ENCODE measurements at places on chromosomes 3 and 15. TPM values are rescaled to one million over a fixed set of nuclear protein-coding genes. Genes with fewer than 3 reads are reported as not detected.
A peak's percentile ranks its signal among the peaks of the same experiment; 100 is the strongest.

The PODXL2 gene
- 11.9 TPM for total RNA-seq

DNA sequence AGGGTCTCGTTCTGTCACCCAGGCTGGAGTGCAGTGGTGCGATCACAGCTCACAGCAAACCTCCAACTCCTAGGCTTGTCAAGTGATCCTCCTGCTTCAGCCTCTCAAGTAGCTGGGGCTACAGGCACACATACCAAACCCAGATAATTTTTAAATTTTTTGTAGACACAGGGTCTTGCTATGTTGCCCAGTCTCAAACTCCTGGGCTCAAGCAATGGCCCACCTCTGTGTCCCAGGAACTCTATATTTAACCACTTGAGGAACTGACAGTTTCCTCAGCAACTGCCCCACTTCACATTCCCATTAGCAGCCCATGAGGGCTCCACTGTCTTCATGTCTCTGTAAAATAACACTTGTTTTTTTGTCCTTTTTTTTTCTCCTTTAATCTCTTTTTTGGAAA is 68.4 kb downstream of the TAMM41 start:
- no peaks in the 10 kb centered on the region for H3K4me1 ChIP-seq
- no peaks in the 10 kb centered on the region for H3K27me3 ChIP-seq
- no peak overlapping the region for H3K4me3 ChIP-seq
- H3K27ac ChIP-seq = no peak overlapping the region
- no peak for DNase-seq

The NCK1 gene
- 71.4 TPM for total RNA-seq

The AMIGO3 gene
- total RNA-seq = not detected

DNA sequence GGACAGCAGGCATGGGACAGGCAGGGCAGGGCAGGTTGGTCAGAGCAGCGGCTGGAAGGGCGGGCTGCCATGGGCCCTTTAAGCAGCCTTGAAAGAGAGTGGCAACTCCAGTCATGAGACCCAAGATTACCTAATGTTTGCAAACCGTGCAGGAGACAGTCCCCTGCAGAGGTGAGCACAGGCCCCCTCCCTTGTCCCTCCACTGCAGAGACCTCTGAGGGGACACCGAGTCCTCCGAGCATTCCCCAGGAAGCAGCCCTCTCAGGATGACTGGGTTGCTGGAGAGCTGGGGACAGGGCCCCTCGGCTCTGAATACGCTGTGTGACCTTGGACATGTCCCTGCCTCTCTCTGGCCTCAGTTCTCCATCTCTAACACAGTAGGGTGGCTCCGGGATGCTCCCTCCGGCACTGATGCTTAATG is 81.4 kb downstream of the IQSEC1 start:
- DNase-seq = no peak
- H3K4me3 ChIP-seq = no peak overlapping the region
- peak overlapping the region; percentile 91 for H3K27ac ChIP-seq
- peaks cover 58% of the 10 kb centered on the region for H3K4me1 ChIP-seq
- H3K36me3 ChIP-seq = no peaks in the 10 kb centered on the region

- no peaks in the 10 kb centered on the region for H3K4me1 ChIP-seq
- H3K4me3 ChIP-seq = no peak overlapping the region
- H3K36me3 ChIP-seq = no peaks in the 10 kb centered on the region
- no peak for DNase-seq
- H3K27ac ChIP-seq = no peak overlapping the region
- H3K27me3 ChIP-seq = no peaks in the 10 kb centered on the region
Observed at GRCh38 chr3:56089739-56090138, 378.5 kb downstream of the ERC2 start.

DNA sequence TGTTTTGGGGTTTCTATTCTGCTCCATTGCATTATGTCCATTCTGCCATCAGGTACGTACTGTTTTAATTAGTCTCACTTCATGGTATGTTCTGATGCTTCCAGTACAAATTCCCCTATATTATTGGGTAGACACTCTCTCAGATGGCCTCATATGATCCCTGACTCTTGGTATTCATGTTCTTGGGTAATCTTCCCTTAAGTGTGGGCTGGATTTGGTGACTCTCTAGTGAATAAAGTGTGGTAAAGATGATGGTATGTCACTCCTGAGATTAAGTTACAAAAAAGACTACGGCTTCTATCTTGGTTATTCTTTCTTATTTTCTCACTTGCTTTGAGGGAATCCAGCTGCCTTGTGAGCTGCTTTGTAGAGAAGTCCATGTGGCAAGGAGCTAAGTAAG is 89.6 kb upstream of the TBC1D5 start:
- no peaks in the 10 kb centered on the region for H3K27me3 ChIP-seq
- H3K36me3 ChIP-seq = no peaks in the 10 kb centered on the region
- peaks cover 5% of the 10 kb centered on the region for H3K4me1 ChIP-seq
- no peak overlapping the region for H3K27ac ChIP-seq
- no peak for DNase-seq

DNA sequence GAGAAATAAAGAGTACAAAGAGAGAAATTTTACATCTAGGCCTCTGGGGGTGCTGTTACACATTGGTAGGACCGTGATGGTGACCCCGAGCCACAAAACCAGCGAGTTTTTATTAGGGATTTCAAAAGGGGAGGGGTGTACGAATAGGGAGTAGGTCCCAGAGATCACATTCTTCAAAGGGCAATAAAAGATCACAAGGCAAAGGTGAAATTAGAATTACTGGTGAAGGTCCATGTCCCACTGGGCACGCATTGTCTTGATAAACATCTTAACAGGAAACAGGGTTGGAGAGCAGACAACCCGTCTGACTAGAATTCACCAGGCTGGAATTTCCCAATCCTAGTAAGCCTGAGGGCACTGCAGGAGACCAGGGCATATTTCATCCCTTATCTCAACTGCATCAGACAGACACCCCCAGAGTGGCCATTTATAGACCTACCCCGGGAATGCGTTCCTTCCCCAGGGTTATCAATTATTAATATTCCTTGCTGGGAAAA is 4.3 kb downstream of the IRAK2 start:
- H3K36me3 ChIP-seq = peaks cover 34% of the 10 kb centered on the region
- DNase-seq = peak; percentile 21
- H3K4me3 ChIP-seq = 0 out of 2 replicates have a peak overlapping the region, but pooled peaks have one; percentile 7

The MYO5C gene
- 35.6 TPM for total RNA-seq

The CACNA2D2 gene
- total RNA-seq = not detected

The PEX5L gene
- 0.98 TPM for total RNA-seq

DNA sequence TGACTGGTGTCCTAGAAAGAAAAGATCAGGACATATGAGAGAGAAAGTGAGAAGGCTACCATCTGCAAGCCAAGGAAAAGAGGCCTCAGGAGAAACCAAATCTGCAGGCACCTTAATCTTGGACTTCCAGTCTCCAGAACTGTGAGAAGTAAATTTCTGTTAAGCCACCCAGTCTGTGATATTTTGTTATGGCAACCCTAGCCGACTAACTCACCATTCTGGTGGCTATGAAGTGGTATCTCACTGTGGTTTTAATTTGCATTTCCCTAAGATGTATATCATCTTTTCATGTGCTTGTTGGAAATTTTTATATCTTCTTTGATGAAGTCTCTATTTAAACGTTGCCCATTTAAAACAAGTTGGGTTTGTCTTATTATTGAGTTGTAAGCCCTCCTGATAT is 40.6 kb downstream of the ILDR1 start:
- no peak for DNase-seq
- peaks cover 18% of the 10 kb centered on the region for H3K4me1 ChIP-seq
- H3K27me3 ChIP-seq = no peaks in the 10 kb centered on the region
- H3K4me3 ChIP-seq = no peak overlapping the region
- no peak overlapping the region for H3K27ac ChIP-seq

- H3K4me1 ChIP-seq = no peaks in the 10 kb centered on the region
- H3K27ac ChIP-seq = no peak overlapping the region
- peaks cover 27% of the 10 kb centered on the region for H3K36me3 ChIP-seq
Observed at GRCh38 chr15:69444686-69445085, 7.9 kb upstream of the RPLP1 start.

GRCh38 chr15:90047956-90048575 is 46.9 kb downstream of the ZNF710 start:
- no peak for DNase-seq
- H3K4me1 ChIP-seq = peaks cover 22% of the 10 kb centered on the region
- no peaks in the 10 kb centered on the region for H3K36me3 ChIP-seq

The TMC3 gene
- total RNA-seq = not detected

GRCh38 chr15:39051626-39052322 is 487.2 kb upstream of the RASGRP1 start:
- no peaks in the 10 kb centered on the region for H3K27me3 ChIP-seq
- no peaks in the 10 kb centered on the region for H3K36me3 ChIP-seq
- no peak overlapping the region for H3K4me3 ChIP-seq
- H3K27ac ChIP-seq = no peak overlapping the region
- no peak for DNase-seq
- no peaks in the 10 kb centered on the region for H3K4me1 ChIP-seq

Data from PC-9 (cell line).